Regular cardiac myocyte (primary cell): ENCODE measurements at places on chromosomes 3 and 15. TPM values are rescaled to one million over a fixed set of nuclear protein-coding genes. Genes with fewer than 3 reads are reported as not detected.

TLR9 gene
- total RNA-seq: not detected in 2 replicates

OIP5 gene
- total RNA-seq: 2.3 and 14.6 TPM in 2 replicates

THSD4 gene
- 42.6 and 84.0 TPM in 2 replicates for total RNA-seq

SAMMSON gene
- 0.28 TPM in 1 of 2 replicates, not detected in the other for total RNA-seq

TP63 gene
- under 0.01 and 0.28 TPM in 2 replicates for total RNA-seq

ANKDD1A gene
- 0.38 and 2.3 TPM in 2 replicates for total RNA-seq

SLC27A2 gene
- under 0.01 and 2.3 TPM in 2 replicates for total RNA-seq

ADAMTS9 gene
- 4.2 and 5.9 TPM in 2 replicates for total RNA-seq

CCDC191 gene
- 1.3 and 2.0 TPM in 2 replicates for total RNA-seq

TGM5 gene
- not detected in 2 replicates for total RNA-seq

SOX2 gene
- not detected in 2 replicates for total RNA-seq

EPHB1 gene
- total RNA-seq: 0.56 and 1.5 TPM in 2 replicates

NPAP1 gene
- total RNA-seq: under 0.01 TPM in 1 of 2 replicates, not detected in the other

UBAP1L gene
- 0.96 and 1.1 TPM in 2 replicates for total RNA-seq

AGBL1 gene
- total RNA-seq: not detected in 2 replicates

XXYLT1 gene
- 25.5 and 29.0 TPM in 2 replicates for total RNA-seq

CLRN1 gene
- total RNA-seq: not detected in 2 replicates

TMEM87A gene
- 61.2 and 63.1 TPM in 2 replicates for total RNA-seq

MST1R gene
- total RNA-seq: 0.85 and 0.96 TPM in 2 replicates

NAALADL2 gene
- total RNA-seq: 5.8 and 7.3 TPM in 2 replicates

KNG1 gene
- total RNA-seq: not detected in 2 replicates

MORF4L1 gene
- 447 and 559 TPM in 2 replicates for total RNA-seq

HDC gene
- not detected in 2 replicates for total RNA-seq

CHRNB4 gene
- not detected in 2 replicates for total RNA-seq

CISH gene
- 0.28 and 0.58 TPM in 2 replicates for total RNA-seq

CCRL2 gene
- 0.19 and 0.28 TPM in 2 replicates for total RNA-seq

PLA2G4E gene
- total RNA-seq: not detected in 2 replicates

MESD gene
- 18.6 and 24.0 TPM in 2 replicates for total RNA-seq

NRG4 gene
- total RNA-seq: 0.56 TPM in 1 of 2 replicates, not detected in the other

SPTSSB gene
- under 0.01 TPM in 1 of 2 replicates, not detected in the other for total RNA-seq

KBTBD13 gene
- total RNA-seq: not detected in 2 replicates

CD200R1 gene
- under 0.01 TPM in 1 of 2 replicates, not detected in the other for total RNA-seq

MCF2L2 gene
- 0.19 and 0.56 TPM in 2 replicates for total RNA-seq

CPLX3 gene
- not detected in 2 replicates for total RNA-seq

SMAD6 gene
- 20.1 and 24.0 TPM in 2 replicates for total RNA-seq

SMCO1 gene
- 0.19 and 0.28 TPM in 2 replicates for total RNA-seq

BSN gene
- total RNA-seq: under 0.01 TPM in 2 replicates

SELENOT gene
- 161 and 294 TPM in 2 replicates for total RNA-seq

TM4SF18 gene
- total RNA-seq: 0.56 and 0.77 TPM in 2 replicates

RETNLB gene
- not detected in 2 replicates for total RNA-seq

GOLGA8J gene
- total RNA-seq: 0.28 TPM in 1 of 2 replicates, not detected in the other

CCDC9B gene
- 16.9 and 18.0 TPM in 2 replicates for total RNA-seq

MCTP2 gene
- 0.58 and 5.6 TPM in 2 replicates for total RNA-seq

NDN gene
- total RNA-seq: 43.7 and 59.8 TPM in 2 replicates

TUSC2 gene
- 16.6 and 21.3 TPM in 2 replicates for total RNA-seq

LEO1 gene
- 28.2 and 40.3 TPM in 2 replicates for total RNA-seq

NLGN1 gene
- total RNA-seq: 5.9 and 6.1 TPM in 2 replicates

NR2E3 gene
- total RNA-seq: 0.38 TPM in 1 of 2 replicates, not detected in the other

MYO1E gene
- total RNA-seq: 63.6 and 196 TPM in 2 replicates

GMNC gene
- under 0.01 and 0.28 TPM in 2 replicates for total RNA-seq

C3orf49 gene
- not detected in 2 replicates for total RNA-seq

C15orf39 gene
- total RNA-seq: 2.3 and 2.5 TPM in 2 replicates

SIN3A gene
- 14.1 and 18.6 TPM in 2 replicates for total RNA-seq

GPR160 gene
- total RNA-seq: 0.19 and 2.0 TPM in 2 replicates

PLIN1 gene
- total RNA-seq: under 0.01 and 0.28 TPM in 2 replicates

KCNMB3 gene
- total RNA-seq: 0.77 and 0.85 TPM in 2 replicates

GOLGA8S gene
- total RNA-seq: 0.19 TPM in 1 of 2 replicates, not detected in the other

SSUH2 gene
- total RNA-seq: not detected in 2 replicates

ASB14 gene
- not detected in 2 replicates for total RNA-seq
